Activated T-cell treated with anti-CD3 and anti-CD28 coated beads, Interleukin-2, amount 50 U/mL, for 24 hours (primary cell): ENCODE measurements at places on chromosomes 11 and 22.

DNA sequence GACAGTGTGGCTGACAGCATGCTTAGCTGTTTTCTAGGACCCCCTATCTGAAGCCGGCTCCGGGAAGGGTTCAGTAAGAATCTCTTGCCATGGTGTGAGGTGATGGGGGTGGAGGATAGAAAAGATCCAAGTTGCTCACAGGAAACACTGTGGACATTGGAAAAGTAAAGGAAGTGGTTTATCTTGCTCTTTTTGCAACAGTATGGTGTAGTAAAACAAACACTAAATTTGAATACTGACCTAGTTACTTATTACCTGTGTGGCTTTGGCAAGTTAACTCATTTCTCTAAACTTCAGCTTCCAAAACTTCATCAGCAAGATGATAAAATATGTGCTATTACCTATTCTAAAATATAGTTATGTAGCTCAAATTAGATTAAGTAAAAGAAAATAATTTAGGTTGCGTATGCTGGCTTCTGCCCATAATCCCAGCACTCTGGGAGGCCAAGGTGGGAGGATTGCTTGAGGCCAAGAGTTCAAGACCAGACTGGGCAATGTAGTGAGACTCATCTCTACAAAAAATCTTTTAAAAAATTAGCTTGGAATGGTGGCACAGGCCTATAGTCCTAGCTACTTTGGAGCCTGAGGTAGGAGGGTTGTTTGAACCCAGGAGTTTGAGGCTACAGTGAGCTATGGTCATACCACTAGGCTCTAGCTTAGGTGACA is 51.6 kb upstream of the APOA1 start:
- DNase-seq = no peak

- DNase-seq = no peak
Observed at GRCh38 chr11:17936790-17937189, 76.1 kb downstream of the SERGEF start.

DNA sequence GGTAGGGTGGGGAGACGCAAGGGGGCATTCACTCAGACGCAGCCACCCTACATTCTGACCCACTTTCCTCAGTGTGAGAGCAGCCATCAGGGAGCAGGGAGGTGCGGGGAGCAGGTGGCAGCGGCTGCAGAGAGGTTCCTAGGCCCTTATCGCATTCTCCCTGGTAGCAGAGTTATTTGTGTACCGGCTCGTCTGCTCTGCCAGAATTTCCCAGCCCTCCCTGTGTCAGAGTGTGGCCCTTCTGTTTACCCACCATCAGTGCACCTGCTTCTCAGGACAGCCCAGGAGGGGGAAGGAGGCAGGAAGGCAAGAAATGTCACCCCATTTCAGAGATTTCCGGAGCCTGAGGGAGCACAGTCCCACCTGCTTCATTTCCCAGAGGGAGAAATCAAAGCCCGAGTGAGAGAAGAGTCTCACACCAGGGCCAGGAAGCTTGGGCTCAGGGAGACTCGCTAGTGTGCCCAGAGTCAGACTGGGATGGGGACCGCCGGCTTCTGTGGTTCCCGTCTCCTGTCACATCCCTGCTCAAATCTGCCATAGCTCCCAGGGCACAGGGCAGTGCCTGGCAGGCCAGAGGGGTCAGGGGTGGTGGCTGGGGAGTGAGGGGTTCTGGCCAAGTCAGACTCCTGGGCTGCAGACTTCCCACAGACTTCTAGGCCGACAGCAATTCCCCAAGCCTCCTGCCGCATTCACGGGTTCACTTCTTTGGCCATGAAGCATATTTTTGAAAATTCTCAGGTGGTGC is 49.7 kb downstream of the ARRB1 start:
- no peak for DNase-seq

DNA sequence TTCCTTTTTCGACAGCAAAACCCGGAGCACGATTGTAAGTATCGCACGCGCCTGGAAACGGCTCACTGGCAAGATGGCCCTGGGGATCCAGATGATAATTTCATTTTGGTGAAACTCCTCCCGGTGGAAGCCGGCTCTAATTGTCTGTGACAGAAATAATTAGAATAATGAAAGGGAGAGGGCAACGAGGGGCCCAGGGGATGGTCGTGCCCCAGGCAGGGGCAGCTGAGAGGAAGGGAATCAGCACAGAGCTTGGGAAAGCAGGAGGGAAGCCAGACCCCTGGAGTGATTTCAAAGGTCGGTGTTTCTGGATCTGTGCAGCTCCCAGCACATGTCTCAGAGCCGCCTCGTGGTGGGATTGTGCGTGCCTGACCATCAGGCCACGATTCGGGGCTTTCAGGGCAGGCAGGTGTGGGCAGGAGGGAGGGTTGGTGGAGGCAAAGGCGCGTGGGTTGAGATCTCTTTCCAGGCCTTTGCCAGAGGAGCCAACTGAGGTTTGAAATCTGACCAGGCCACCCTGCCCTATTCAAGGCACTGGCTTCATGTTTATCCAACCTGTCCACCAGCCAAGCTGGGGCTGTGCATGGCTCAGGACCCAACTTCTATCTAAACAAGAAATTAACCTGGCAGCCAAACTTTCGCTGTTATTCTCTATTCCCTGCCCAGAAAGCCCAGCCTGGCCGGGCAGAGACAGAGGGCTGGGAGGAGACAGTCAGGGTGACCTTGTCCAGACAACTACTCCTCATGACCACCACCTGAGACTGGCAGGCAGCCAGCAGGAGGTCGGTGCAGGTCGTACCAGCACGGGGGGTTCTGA is 27.8 kb downstream of the ANO1 start:
- DNase-seq = no peak

GRCh38 chr11:11731311-11732083 is 109.7 kb upstream of the GALNT18 start:
- no peak for DNase-seq

DNA sequence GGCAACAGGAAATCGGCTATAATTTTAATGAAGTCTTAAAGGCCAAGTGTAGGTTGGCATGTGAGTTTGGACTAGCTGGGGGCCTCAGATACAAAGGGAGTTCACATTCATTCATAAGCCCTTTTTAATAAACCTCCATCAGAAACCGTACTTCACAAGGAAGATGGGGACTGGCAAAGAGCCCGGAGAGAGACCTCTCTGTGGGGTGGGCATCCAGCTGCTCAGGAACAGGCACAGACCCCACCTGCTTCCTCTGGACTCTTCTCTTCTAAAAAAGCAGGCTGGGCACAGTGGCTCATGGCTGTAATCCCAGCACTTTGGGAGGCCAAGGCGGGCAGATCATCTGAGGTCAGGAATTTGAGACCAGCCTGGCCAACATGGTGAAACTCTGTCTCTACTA is 3.9 kb upstream of the ARFGAP3 start:
- no peak for DNase-seq

DNA sequence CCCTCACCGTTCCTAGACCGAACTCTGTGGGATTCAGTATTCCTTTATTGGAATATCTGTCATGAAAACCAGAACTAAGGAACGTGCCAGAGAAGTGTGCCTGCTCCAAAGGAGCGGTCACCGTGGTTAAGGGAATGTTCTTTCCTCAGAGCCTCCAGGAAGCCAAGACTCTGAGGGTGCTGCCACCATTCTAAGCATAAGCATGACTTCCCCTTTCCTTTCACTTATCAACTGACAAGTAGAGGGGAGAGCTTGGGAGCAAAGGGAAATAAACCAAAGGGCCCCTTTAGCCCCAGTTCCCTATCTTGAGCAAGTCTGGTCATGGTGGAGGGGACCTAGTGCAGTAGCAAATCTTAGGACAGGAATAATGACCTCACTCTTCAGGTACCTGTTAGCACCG is 26.8 kb downstream of the CTR9 start:
- no peak for DNase-seq
